NCI-H1694 treated with DMSO at 0.1 percent for 48 hours (cell line): ENCODE measurements at places on chromosomes 7 and 10.

DNA sequence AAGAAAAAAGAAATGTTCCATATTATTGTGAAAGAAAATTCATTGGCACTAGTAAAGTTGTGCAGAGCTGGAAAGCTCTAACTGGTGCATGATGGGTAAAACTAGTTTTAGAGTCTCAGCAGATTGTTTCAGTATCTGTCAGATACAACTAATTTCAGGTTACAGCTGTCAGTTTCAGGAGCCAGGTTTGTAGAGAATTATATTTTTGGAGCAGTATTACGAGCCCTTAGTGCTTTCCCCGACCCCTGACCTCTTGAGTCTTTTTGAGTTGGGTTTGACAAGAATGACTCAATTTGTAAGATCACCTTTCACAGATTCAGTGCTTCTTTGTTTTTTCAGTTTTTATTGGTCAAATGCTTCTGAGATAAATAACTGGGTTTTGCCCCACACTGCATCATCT lies 366.4 kb upstream of the PLXDC2 start:
- DNase-seq = no peak

DNA sequence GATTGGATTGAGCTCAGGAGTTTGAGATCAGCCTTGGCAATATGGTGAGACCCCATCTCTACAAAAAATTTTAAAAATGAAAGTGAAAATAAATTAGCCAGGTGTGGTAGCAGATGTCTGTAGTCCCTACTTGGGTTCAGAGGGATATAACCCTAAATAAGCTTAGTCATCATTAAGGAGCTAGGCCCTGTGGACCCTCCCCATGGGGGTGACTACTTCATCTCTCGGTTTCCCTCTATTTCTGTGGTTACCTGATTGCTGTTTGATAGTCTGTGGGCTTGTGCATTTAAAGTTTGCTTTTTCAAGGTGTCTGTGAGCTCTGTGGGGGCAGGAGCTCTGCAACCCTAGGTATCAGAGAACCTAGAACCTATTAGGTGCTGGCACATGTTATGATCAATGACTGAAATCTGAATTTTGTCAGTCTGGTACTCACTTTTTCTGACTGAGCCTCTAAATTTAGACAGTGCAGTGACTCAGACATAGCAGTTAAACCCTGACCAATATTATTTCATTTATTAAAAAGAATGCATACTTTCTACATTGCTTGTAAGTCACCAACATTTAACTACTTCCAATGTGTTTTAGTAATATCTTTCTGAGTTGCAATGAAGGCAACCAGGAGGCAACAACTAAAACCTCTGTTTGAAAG lies 8.1 kb upstream of the CUZD1 start:
- DNase-seq = no peak

GRCh38 chr10:124539935-124540641 lies 78.5 kb downstream of the LHPP start:
- DNase-seq = no peak

DNA sequence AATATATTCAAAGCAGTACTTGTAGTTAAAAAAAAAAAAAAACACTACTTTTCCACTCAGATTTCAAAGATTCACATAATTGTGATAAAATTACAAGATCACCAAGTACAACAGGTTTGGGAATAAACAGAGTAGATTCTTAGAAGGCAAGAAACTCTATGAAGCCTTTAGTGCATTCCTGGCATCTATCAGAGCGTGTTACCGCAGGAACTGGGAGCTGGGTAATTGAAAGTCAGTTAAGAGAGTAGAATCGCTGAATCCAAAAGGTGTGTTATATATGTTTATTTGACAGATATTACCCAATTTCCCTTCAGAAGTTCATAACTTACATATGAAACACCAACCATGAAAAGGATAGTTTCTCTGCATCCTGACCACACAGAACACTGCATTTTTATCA lies 159.2 kb upstream of the PLXNA4 start:
- DNase-seq = no peak

GRCh38 chr10:49605216-49605938 lies 4.7 kb upstream of the SLC18A3 start:
- DNase-seq = peak; percentile 56

GRCh38 chr10:27568196-27569175 lies 64.4 kb downstream of the RAB18 start:
- DNase-seq = no peak

DNA sequence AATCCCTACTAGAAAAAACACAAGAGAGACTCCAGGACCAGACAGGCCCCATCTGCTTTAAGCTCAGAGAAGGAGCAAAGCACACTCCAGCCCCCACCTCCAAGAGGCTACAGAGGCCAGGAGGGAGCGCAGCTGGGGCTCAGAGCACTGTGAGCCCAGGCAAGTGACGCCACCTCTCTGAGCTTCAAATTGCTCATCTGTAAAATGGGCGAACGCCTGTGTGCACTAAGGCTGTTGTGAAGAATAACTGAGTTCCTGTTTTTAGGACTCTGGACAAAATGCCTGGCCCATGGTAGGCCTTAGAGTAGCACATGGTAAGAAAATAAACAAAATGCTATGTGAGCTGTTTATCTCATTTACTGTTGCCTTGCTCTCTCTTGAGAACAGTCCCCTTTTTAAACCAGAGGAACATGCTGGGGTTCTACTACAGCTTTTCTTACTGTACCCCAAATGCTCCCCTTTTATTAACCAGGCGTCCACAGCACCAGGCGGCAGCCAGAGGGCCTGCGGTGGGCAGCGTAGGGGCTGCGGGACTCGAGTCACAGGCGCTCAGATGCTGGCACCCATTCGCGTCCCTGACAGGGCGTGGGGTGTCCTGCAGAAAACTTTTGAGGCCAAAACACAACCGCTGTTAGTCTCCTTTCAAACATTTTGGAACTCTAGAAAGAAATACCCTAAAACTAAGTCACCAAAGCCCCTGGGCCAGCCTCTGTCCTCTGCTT lies 103.8 kb downstream of the TAX1BP1 start:
- DNase-seq = no peak

- DNase-seq = no peak
Measured at GRCh38 chr7:25840209-25840792, 311.7 kb upstream of the NFE2L3 start.

- DNase-seq = no peak
Measured at GRCh38 chr10:58618158-58618676, 105.5 kb downstream of the BICC1 start.

GRCh38 chr10:49168831-49169500 lies 19.2 kb downstream of the TMEM273 start:
- DNase-seq = no peak

DNA sequence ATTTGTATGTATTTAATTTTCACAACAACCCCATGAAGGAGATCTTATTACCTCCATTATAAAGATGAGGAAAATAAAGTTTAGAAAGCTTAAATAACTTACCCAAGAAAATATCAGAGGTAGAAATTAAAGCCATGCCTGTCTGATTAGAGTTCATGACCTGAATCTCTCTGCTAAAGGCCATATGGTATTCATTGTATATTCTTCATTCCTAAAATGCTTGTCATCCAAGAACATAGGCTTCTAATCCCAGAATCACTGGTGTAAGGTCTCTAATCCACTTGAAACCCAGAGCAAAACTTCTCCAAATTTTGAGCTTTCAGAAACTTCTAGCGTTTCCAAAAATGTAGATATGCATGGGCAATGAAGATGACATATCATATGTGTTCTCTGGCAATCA lies 72.3 kb upstream of the YAE1 start:
- no peak for DNase-seq

GRCh38 chr7:18313965-18314364 lies 181.6 kb upstream of the HDAC9 start:
- DNase-seq = no peak

- DNase-seq = no peak
Measured at GRCh38 chr10:18087355-18087754, 52.9 kb upstream of the CACNB2 start.

GRCh38 chr7:2440608-2441245 lies 35.5 kb downstream of the GRIFIN start:
- DNase-seq = no peak

DNA sequence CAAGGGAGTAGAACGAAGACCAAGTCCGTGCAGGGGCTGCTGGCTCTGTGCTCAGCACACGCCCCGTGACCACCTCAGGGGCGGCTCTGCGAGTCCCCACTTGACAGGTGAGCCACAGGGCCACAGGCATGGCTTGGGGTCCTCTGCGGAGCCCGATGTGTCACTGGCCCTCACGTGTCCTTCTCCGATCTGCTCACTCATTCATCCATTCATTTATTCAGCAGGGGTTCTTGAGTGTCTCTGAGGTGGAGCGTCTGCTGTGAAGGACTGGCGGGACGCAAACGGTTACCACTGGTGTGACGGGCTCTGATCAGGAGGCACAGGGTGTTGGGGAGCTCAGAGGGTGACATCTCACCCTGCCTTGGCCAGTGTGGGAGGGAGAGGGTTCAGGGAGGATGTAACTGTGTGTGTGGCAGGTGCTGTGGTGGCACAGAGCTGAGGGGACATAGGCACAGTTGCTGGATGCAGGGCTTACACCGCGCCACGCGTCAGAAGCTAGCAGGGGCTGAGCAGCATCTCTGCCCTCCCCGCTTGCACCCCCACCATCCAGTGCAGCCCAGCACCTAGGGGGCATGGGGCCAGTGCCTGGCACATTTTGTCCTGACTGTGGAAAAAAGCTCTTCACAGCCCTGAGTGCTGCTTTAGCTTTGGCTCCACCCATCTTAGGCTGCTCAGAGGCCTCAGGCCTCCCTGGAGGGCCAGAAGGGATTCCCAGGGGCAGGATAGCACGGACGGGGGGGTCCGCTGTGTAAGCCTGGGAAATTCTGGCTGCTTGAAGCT lies 116.8 kb downstream of the LHPP start:
- DNase-seq = no peak

GRCh38 chr10:71219918-71220688 lies 7.7 kb downstream of the UNC5B start:
- no peak for DNase-seq

- no peak for DNase-seq
Measured at GRCh38 chr10:49611816-49612512, 1.9 kb downstream of the SLC18A3 start.

GRCh38 chr10:106557951-106558733 lies 606.4 kb downstream of the SORCS1 start:
- no peak for DNase-seq

GRCh38 chr10:97863808-97864207 lies 14.2 kb downstream of the GOLGA7B start:
- no peak for DNase-seq

DNA sequence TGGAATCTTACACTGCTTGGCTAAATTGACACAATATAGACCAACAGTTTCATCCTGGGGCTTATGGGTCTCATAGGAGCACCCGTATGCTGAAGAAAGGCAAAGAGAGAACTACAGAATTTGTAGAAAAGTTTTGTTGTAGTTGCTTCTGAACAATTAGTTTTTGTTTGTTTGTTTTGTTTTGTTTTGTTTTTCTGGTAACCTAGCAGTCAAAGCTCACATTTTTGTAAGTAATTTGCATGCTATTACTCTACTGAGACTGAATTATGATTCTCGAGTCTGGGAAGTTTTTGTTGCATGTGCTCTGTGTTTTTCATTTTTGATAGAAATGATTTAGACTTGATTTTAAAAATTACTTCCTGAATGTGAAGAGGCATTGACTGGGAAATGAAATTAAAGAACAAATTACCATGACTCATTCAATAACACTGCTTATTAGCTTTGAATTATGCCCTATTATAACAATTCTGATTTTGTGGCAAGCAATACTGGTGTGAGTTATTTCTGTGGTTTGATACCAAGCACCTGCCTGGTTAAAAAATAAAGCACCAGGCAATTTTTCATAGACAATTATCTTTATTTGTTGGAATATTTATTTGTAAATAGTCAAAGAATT lies 438 bp downstream of the LSMEM1 start:
- no peak for DNase-seq

DNA sequence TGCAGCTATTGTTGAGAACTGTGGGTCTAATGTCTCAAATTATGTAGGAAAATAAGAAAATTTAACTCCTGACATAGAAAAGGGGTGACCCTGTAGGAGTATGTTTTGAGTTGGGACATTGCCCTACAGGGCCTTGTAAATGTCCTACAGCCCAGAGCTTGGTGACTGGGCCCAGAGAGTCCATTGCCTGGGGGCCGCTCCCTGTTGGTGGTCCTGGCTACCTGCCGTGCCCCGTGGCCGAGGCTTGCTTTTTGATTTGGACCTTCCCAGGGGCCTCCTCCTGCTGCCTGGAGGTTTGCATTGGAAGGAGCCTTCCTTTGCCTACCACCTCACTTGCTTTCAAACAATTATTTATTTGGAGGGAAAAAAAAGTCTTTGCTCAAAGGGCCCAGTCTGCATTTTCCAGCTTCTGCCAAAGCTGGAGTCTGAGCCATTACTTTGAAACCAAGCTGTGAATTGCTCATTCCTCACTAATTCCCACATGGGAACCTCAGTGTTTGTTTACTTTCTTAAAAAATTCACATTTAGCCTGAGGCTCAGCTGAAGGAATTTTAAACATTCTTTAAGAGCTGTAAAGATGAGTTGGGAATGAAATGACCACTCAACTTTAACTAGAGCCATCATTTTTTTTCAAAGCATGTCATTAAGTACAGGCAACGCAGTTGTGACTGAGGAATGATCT lies 355.0 kb downstream of the GLRX3 start:
- no peak for DNase-seq

DNA sequence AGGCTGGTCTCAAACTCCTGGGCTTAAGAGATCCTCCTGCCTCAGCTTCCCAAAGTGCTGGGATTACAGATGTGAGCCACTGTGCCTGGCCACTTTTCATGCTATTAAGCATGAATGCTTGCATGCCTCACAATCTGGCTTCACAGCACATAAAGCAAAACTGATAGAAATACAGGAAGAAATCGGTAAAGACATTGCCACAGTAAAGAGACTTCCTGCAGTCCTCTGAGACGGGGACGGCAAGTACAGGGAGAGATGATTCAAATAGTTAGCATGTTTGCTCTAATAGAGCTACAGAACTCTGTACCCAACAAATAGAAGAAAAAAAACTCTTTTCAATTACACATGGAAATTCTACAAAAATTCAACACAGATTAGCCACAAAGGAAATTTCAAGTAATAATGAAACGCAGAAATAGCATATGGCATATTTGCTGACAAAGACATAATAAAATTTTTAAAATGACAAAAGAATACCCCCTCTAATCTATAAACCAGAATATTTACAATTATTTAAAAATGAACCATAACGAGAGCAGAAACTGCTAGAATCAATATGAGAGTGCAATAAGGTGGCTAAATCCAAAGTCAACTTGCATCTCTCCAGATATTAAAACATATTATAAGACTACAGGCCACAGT lies 32.3 kb downstream of the CARD11 start:
- no peak for DNase-seq

- no peak for DNase-seq
Measured at GRCh38 chr7:70068531-70068930, 470.3 kb downstream of the AUTS2 start.

- no peak for DNase-seq
Measured at GRCh38 chr7:11846361-11846955, 14.5 kb upstream of the THSD7A start.

GRCh38 chr7:4835398-4836205 lies 26.2 kb downstream of the PAPOLB start:
- DNase-seq = no peak

- no peak for DNase-seq
Measured at GRCh38 chr10:45811075-45811474, 36.2 kb downstream of the AGAP4 start.

DNA sequence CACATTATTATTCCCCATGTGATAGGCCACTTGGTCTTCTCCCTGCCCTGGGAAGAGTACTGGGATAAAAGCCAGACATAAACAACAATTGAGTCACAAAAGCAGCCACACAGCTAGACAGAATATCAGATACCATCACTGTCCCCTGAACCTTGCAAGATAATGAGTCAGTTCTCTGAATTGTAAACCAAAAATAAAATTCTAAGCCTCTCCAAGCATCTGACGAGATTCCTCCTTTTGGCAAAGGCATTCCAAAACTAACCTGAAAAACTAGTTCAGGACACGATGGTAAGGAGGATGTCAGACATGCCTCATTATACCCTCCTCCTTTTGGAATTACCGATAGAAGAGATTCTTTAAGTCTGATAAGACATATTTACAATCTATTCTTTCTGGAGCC lies 450.7 kb downstream of the HTR7 start:
- DNase-seq = no peak
